Effector memory CD8-positive, alpha-beta T cell (primary cell): ENCODE measurements at places on chromosomes 5 and 9.

DNA sequence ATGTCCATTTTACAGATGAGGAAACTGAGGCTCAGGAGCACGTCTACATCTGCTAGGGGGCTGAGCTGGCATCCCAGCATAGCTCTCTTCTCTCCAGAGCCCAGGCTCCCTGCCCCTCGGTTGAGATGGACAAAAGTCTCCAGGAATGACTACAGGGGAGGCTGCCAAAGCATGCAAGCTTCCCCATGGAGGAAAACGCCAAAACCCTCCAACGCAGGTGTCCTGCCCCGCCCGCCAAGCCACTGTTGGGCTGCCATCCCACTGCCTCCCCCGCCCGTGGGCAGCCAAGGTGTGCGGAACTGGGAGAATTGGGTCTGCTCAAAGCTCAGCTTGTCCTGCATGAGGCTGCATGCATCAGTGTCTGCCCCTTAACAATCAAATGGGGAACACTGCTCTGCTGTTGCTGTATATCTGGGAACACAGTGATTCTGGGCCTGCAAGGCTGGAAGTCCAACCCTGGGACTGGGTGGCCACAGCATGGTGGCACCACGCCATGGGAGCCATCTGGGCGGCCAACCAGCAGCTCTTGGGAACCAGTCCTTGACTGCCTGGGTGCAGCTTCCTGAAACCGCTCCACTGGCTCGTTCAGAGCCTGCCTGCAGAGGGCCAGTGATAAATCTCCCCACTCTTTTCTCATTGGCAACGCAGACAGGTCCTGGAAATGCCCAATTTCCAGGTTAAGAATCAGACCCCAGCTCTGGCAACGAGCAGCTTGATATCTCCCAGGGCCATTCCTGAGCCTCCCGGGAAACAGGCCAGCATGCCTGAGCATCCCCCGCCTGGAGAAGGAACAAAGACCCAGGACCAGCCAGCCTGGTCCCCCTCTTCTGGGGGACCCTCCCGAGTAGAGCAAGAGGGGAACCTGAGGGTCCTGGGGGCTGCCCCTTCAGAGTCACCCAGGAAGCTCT is 3.5 kb downstream of the RALGDS start:
- no peak for DNase-seq

GRCh38 chr9:35905912-35906679 is at the start of gene HRCT1:
HRCT1 (plus strand) TSS chr9:35906202; CDS start chr9:35906288, 86 bp downstream.
- no peak for DNase-seq

DNA sequence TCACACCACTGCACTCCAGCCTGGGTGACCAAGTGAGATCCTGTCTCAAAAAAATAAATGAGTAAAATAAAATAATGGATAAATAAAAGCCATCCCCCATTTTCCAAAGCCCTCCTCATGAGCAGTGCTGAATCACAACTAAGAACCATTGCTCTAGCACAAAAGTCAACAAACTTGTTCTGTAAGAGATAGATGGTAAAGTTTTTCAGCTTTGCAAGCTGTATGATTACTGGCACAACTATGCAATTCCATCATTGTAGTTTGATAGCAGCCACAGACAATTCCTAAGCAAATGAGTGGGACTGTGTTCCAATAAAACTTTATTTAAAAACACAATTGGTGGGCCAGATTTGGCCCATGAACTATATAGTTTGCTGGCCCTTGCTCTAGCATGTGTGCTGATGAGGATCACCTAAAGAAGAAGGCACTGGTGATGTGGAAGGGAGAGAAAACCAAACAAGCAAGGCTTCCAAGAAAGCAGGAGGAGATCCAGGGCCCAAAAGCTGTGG is 64.6 kb downstream of the NEURL1B start:
- no peak for DNase-seq

GRCh38 chr5:102760815-102761214 is 5.7 kb downstream of the PAM start:
- no peak for DNase-seq

GRCh38 chr5:111434800-111435199 is 77.5 kb downstream of the STARD4 start:
- DNase-seq = no peak

- no peak for DNase-seq
These were observed 135.2 kb downstream of the COL23A1 start for GRCh38 chr5:178454821-178455479.

GRCh38 chr9:21331676-21332402 is 3.4 kb downstream of the KLHL9 start:
- DNase-seq = no peak

- no peak for DNase-seq
These were observed 16.5 kb downstream of the SPARC start for GRCh38 chr5:151670083-151670686.

DNA sequence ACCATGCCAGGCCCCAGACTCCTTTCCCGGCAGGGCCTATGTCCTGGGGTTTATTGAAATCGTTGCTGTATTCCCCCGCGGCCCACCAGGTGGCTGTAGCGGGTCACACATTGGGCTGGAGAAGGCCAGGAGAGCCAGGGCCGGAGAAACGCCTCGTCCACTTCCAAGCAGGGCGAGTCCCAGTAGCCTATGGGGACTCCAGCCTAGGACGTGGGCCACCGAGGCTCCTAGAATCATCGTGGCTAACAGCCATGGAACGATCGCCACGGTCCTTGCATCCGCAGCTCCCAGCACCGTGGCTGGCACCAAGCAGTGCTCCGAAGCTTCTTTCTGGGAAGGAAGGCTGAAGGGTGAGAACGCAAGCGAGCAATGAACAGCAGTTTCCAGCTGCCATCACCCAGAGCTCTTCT is 87.7 kb downstream of the ENTREP1 start:
- no peak for DNase-seq

GRCh38 chr5:16797951-16798350 is 138.1 kb downstream of the MYO10 start:
- DNase-seq = no peak

DNA sequence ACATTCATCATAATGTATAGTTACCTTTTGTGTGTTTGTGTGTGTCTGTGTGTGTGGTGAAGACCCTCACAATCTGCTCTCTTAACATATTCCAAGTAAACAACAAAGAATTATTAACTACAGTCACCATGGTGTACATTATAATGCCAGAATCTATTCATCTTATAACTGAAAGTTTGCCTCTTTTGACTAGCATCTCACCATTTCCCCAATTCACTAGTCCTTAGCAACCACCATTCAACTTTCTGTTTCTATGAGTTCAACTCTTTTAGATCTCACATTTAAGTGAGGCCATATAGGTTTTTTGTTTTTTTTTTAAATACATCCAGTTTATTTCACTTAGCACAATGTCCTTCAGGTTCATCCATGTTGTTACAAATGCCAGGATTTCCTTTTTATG is 83.6 kb downstream of the SMC2 start:
- no peak for DNase-seq

GRCh38 chr5:152456815-152457443 is 51.9 kb upstream of the NMUR2 start:
- no peak for DNase-seq

GRCh38 chr5:135546912-135547311 is 11.1 kb upstream of the NEUROG1 start:
- DNase-seq = no peak

DNA sequence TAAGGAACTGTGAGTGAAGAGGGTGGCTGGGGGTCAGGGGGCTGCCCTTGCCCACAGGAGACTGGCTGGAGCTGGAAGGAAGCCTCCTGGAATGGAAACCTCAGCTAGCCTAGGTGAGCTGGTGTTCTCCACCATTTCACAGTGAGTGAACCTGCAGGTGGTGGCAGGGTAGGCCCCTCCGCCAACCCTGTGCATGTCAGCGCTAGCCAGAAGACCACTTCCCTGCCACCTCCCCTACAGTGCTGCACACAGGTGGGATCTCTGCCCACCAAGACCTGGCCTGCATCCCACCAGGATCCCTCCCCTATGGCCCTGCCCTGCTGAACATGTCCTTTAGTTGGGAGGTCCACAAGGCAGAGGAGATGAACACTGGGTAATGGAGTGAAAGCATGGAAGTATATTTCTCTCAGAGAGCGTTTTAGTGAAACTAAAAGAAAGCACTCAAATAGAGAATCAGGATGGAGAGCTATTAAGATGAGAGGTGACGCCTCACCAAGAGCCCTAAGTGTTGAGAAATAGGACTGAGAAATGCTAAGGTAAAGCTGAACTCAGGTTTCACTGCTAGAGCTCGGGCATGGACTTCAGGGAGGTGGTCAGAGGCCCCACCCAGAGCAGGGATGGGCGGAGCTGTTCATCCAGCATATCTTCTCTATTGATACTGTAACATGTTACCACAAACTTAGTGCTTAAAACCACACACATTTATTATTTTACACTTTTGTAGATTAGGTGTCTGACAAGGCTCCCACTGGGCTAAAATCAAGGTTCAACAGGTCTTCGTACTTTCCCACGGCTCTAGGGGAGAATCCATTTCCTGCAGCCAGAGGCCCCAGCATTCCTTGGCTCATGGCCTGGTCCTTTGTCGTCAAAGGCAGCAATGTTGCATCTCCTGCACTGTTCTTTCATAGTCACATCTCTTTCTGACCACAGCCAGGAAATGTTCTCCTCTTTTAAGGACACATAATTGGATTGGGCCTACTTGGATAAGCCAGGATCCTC is 83.2 kb downstream of the DIRAS2 start:
- DNase-seq = no peak

- peak; percentile 26 for DNase-seq
These were observed 16.8 kb downstream of the TRAF2 start for GRCh38 chr9:136903041-136903554.

DNA sequence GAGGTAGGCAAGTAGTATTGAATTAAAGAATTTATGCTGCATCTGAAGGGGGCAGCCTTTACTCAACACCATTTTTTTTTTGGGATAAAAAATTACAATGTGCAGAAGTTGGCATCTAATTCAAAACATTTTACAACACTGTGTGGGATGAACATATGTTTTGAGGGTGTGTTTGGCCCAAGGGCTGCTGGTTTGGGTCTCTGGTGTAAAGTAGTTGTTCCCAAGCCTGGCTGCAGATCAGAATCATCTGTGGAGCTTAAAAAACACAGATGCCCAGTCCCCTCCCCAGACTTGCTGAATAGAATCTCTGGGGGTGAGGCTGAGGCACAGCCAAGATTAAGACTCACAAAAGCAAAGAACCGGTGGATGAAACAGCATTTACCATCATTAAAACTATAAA is 33.0 kb upstream of the PDZD2 start:
- DNase-seq = no peak

DNA sequence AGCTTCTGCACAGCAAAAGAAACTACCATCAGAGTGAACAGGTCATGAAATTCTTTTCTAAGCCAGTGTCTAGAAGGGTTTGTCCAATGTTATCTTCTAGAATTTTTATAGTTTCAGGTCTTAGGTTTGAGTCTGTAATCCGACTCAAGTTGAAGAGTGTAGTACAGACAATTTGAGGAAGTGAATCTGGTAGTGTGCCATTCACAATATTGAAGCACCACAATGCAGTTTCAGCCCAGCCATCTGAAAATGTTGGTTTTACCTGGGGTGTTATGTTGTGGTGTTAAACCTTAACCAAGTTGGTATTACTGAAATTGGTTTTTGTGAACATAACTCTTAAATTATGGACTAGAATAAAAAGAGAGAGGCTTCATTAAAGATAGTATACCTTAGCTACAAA is 77.2 kb downstream of the ADAMTS16 start:
- no peak for DNase-seq
